ENCODE measurements at places on chromosomes 11 and 22.

- no peak for DNase-seq
These were observed 537.9 kb downstream of the NTM start for GRCh38 chr11:131908316-131908715.

DNA sequence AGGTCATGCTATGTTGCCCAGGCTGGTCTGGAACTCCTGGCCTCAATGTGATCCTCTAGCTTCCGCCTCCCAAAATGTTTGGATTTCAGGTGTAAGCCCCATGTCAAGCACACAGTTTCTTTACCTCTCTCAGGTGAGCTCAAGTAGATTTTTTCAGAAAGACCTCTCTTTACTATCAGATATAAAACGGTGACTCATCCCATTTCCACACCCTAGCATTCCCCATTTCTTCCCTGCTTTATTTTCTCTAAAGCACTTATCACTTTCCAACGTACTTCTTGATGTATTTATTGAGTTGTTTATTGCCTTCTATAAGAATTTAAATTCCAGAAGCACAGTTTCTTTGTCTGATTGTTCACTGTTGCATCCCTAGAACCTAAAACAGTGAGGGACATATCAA is 3.7 kb downstream of the TSG101 start:
- DNase-seq, result no peak

- no peak for DNase-seq
These were observed 58.1 kb downstream of the LRP5 start for GRCh38 chr11:68370211-68371111.

GRCh38 chr11:67022341-67022933 is 497 bp upstream of the SYT12 start:
- no peak for DNase-seq

DNA sequence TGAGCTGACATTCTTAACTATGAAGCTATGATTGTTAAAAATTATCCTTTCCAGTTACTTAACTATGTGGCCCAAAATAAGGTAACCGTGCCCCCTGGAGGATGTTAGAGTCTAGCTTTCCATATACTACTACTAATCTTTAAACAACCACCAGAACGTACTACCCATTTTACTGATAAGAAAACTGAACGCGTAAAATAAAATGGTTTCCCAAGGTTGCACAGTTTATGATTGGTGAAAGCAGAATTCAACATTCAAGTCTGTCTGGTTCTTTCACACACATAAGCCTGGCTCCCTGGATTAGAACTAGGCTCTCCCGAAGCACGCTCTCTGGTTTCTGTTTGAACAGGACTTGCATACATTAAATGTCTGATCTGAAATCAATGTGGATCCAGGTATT is 437.8 kb upstream of the CCDC90B start:
- no peak for DNase-seq

DNA sequence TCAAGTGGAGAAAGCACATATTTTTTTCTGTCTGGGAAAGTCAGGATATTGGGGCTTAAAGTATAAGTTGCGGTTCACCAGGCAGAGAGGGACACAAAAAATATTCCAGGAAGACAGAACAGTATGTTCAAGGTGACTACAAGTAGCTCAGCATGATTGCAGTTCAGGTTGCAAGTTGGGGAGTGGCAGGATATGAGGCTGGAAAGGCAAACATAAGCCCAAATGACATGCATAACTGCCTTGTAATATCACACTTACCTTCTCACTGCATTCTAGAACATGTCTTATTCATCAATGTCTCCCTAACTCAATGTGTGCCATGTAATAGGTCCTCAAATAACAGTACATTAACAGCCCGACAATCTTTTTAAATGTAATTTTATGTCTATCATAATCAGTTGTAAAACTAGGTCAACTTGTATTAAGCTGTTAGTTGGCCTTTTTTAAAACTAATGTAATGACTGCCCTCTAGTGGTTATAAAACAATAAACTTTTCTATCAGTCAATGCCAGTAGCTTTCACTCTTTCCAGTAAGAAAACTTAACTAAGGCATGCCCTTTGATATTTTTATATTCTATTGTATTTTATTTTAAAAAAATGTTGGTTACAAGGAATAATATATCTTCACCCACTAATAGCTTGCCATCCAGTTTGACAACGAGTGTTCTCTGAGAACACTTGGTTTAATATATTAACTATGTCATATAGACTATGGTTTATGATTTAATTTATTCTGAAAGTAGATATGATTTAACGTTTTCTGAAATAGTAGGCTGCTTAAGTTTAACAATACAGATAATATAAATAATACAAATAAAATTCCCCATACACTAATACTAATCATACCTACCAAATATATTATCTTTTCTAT is 39.4 kb upstream of the CFAP300 start:
- no peak for DNase-seq

DNA sequence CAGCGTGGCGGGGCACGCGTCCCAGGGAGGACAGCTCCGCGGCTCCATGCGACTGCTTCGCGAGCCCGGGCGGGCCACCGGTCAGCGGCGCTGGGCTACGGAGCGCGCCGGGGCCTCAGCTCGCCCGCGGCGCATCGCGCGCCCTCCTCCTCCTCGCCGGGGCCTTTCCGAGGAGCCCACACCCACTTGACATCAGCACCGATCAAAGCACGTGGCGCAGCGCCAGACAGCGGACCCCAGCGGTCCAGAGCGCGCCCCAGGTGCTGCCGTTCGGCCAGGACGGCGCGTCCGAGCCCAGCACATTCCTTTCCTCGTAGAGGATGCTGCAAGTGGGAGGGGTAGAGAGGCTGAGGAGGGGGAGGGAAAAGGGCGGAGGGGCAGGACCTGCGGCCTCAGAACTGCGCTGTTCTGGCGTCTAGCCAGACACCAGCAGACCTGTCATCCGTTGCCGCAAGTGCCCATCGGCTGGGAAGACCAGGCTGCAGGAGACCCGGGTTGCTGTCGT is 88.6 kb downstream of the PLEKHA7 start:
- DNase-seq, result no peak

GRCh38 chr11:65593518-65594414 is 1.8 kb downstream of the KCNK7 start:
- no peak for DNase-seq

GRCh38 chr11:10291801-10292638 is 2.0 kb downstream of the SBF2 start:
- DNase-seq, result no peak

DNA sequence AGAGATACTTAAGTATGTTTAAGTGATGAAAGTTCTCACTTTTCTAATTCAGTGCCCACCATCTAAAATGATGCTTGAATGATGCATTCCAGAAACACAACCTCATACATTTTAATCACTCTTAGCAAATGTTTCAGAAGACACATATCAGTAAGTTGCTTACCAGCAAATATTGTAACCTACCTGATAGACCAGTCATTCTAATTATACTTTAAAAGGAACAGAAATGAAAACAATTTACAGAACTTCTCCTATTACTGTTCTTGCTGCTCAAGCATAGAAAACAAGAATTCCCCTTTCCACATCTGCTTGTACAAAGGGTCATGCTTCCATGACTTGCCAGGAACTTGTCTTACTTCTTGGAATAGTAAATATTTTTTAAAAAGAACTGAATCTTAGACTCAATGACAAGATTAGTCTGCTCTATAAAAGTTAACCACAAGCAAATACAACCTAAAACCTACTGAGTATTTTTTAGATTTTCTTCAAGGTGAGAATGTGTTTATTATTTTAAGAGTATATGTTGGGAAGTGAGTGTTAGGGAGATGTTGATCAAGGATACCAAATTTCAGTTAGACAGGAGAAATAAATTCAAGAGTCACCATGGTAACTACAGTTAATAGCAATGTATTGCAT is 82.0 kb upstream of the SC5D start:
- DNase-seq, result no peak

DNA sequence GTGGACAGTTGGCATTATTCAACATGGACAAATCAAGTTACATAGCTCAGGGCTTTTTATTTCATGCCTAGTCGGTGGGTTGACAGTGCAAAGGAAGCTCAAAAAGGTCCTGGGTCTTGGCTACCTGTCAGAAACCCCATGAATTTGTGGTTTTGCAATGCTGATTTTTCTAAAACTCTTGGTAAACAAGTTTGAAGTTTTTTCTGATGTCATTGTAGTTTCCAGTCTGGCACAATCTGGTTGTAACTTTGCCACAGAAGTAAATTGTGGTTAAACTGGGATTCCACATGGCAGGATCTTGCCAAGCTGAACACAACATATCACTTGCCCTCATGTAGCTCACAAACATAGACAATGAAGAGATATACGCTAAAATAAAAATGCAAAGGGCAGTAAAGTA is 100.8 kb downstream of the EHF start:
- DNase-seq, result no peak

DNA sequence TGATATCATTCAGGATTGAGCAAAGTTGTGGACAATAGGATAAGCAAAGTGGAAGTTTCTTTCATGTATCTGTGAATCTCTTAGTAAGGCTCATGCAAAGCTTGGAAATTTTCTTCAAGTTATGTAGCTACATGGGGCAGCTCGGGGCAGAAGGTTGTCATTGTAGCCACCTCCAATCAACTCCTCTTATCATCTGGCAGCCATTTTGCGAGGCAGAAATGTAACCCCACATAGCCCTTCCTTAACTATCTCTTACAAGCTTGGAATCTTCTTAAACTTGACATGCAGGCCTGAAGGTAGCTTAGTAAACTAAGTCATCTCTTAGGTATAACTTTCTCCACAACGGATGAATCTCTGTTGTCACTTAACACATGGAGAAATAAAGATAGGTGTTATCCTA is 392.8 kb downstream of the AASDHPPT start:
- no peak for DNase-seq

DNA sequence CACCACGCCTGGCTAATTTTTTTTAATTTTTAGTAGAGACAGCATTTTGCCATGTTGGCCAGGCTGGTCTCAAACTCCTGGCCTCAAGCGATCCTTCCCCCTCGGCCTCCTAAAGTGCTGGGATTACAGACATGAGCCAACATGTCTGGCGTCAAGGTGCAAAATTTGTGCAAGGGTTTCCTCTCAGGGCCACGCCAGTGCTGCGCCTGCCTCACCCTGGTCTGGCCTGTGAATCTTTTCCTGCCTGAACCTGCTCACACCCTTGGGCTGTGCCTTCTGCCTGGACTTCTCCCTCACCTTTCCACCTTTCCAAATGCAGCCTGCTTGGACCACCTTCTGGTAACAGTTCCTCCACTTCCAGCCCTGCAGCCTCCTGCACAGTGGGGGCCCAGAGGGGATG is 43.4 kb downstream of the MCM5 start:
- no peak for DNase-seq

DNA sequence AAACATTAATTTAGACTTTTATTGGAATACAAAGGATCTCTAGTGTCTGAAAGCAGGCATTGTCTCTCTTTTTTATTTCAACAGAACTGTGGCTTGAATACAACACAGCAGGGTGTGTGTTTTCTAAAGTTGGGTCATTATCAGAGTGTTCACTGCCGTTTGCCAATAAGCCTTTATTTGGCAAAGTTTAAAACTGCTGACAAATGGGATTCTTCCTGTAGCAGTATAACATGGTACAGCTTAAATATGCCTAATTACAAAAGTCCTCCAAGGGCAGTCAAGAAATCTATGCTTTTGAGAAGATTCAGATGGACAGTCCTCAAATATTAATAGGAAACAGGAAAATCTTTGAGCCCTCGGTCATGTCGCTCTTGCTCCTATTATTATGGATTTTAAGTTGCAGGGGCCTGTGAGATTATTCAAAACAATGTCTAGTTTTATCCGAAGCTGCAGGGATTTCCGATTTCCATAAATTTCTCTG is 199.9 kb downstream of the MAML2 start:
- no peak for DNase-seq

GRCh38 chr11:18243783-18244362 is 4.6 kb downstream of the SAA2 start:
- no peak for DNase-seq

GRCh38 chr11:60513496-60514460 is 1.4 kb upstream of the MS4A13 start:
- no peak for DNase-seq

- DNase-seq, result no peak
These were observed 585 bp downstream of the CYB5R3 start for GRCh38 chr22:42648368-42649245.
